Activated CD4-positive, alpha-beta T cell treated with anti-CD3 and anti-CD28 coated beads, Interleukin-2, amount 10 ng/mL, durations not matched to agents 7 days and 5 days (primary cell): ENCODE measurements at places on chromosomes 4 and X. TPM values are rescaled to one million over a fixed set of nuclear protein-coding genes. Genes with fewer than 3 reads are reported as not detected.

The RAB41 gene
- total RNA-seq, result not detected

The CFAP99 gene
- not detected for total RNA-seq

The UNC5C gene
- not detected for total RNA-seq

The GC gene
- not detected for total RNA-seq

The ITM2A gene
- total RNA-seq, result 185 TPM

The CXorf49B gene
- not detected for total RNA-seq

The DOCK11 gene
- total RNA-seq, result 77.8 TPM

The ATOH1 gene
- total RNA-seq, result not detected

The FATE1 gene
- not detected for total RNA-seq

The KLF3 gene
- total RNA-seq, result 33.5 TPM

The GPR119 gene
- not detected for total RNA-seq

The GAGE1 gene
- total RNA-seq, result not detected

GRCh38 chrX:55452833-55453124, 852 bp downstream of the MAGEH1 start:
- H3K4me3 ChIP-seq, result peak overlapping the region; percentile 94
- peaks cover 23% of the 10 kb centered on the region for H3K4me1 ChIP-seq
- DNase-seq, result no peak
- H3K36me3 ChIP-seq, result no peaks in the 10 kb centered on the region
- H3K27ac ChIP-seq, result peak overlapping the region; percentile 96
- H3K27me3 ChIP-seq, result no peaks in the 10 kb centered on the region

DNA sequence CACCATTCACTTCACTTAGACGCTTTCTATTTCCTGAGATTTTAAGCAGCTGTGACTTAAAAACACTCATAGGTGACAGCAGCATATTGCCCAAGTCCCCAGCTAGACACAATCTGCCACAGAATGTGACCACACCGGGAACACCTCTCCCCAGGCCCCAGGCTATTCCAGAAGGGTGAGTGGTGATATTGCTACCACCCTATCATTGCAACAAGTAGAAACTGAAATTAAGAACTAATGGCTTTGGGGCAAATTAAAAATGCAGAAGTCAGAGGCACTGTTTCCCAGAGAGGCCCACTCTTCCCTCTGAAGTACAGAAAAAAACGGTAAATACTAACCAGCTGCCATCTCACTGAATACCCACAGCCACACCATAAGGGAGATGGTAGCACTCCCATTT, 35.0 kb downstream of the QDPR start:
- H3K27me3 ChIP-seq, result no peaks in the 10 kb centered on the region
- no peak for DNase-seq
- H3K36me3 ChIP-seq, result no peaks in the 10 kb centered on the region
- H3K4me1 ChIP-seq, result peaks cover 2% of the 10 kb centered on the region

- H3K27me3 ChIP-seq, result no peaks in the 10 kb centered on the region
- DNase-seq, result no peak
- no peak overlapping the region for H3K4me3 ChIP-seq
Measured at GRCh38 chr4:95106408-95106928, 348.7 kb downstream of the BMPR1B start.

GRCh38 chrX:153989973-153990655, 17.6 kb downstream of the TMEM187 start:
- peaks cover 30% of the 10 kb centered on the region for H3K4me1 ChIP-seq
- no peak overlapping the region for H3K4me3 ChIP-seq
- DNase-seq, result peak; percentile 34
- peak overlapping the region; percentile 82 for H3K27ac ChIP-seq

GRCh38 chrX:19867411-19867732, 20.0 kb downstream of the SH3KBP1 start:
- peaks cover 77% of the 10 kb centered on the region for H3K4me1 ChIP-seq
- H3K27me3 ChIP-seq, result no peaks in the 10 kb centered on the region

DNA sequence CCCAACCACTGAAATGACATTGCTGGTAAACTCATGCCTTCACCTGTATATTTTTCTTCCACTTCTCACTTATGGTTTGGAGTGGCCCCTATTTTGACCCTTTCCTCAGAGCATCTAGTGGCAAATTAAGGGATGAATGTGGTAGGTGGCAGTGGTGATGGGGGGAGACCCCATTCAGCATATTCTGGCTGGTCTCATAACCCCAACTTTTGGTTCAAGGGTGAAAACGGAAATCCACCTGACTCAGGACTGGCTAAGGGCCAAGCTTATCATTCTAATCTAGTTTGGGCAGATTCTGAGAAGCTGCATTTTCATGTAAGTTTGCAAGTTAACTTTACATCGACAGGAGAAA, 47.0 kb upstream of the NSUN7 start:
- H3K36me3 ChIP-seq, result no peaks in the 10 kb centered on the region
- DNase-seq, result no peak
- peak overlapping the region; percentile 60 for H3K27ac ChIP-seq
- H3K27me3 ChIP-seq, result peaks cover 1% of the 10 kb centered on the region
- peaks cover 26% of the 10 kb centered on the region for H3K4me1 ChIP-seq

DNA sequence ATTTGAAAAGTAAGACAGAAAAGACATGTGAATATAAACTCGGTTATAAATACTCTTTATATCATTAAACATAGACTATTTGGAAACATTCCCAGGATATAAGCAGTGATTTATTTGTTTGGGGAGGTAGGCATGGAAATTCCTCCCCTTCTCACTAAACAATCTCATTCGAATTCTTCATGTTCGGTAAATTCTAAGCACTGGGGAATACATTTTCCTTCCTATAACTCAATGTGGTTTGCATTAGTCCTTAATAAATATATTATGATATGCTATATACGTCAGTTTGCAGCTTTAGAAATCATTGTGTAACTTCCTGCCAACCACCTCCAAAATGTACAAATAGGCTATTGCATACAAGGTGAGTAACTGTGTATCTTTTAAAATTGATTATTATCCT, 99.6 kb downstream of the UGT8 start:
- no peak overlapping the region for H3K4me3 ChIP-seq
- no peak for DNase-seq
- no peaks in the 10 kb centered on the region for H3K36me3 ChIP-seq

- no peaks in the 10 kb centered on the region for H3K27me3 ChIP-seq
- DNase-seq, result peak; percentile 86
- H3K4me3 ChIP-seq, result peak overlapping the region; percentile 73
- peaks cover 86% of the 10 kb centered on the region for H3K4me1 ChIP-seq
- peaks cover 32% of the 10 kb centered on the region for H3K36me3 ChIP-seq
- H3K27ac ChIP-seq, result peak overlapping the region; percentile 94
Measured at GRCh38 chr4:83217721-83218522, 66.7 kb downstream of the COQ2 start.

DNA sequence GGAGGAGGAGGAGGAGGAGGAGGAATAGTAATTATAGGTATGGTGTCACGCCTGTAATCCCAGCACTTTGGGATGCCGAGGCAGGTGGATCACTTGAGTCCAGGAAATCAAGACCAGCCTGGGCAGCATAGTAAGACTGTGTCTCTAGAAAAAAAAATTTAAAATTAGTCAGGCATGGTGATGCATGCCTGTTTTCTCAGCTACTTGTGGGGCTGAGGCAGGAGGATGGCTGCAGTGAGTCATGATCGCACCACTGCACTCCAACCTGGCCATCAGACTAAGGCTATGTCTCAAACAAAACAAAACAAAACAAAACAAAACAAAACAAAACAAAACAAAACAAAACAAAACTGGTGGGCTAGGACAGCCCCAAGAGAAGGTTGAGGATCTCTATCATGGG, 3.0 kb downstream of the STARD8 start:
- no peaks in the 10 kb centered on the region for H3K36me3 ChIP-seq
- no peaks in the 10 kb centered on the region for H3K27me3 ChIP-seq
- H3K4me1 ChIP-seq, result no peaks in the 10 kb centered on the region
- no peak overlapping the region for H3K27ac ChIP-seq
- H3K4me3 ChIP-seq, result no peak overlapping the region

GRCh38 chrX:103831803-103832544, at the start of gene RAB9B:
Gene RAB9B, minus strand, starts transcription at chrX:103832257. Its CDS starts 6,473 bp downstream, at chrX:103825784.
- H3K36me3 ChIP-seq, result no peaks in the 10 kb centered on the region
- H3K4me1 ChIP-seq, result peaks cover 3% of the 10 kb centered on the region
- DNase-seq, result peak; percentile 5

DNA sequence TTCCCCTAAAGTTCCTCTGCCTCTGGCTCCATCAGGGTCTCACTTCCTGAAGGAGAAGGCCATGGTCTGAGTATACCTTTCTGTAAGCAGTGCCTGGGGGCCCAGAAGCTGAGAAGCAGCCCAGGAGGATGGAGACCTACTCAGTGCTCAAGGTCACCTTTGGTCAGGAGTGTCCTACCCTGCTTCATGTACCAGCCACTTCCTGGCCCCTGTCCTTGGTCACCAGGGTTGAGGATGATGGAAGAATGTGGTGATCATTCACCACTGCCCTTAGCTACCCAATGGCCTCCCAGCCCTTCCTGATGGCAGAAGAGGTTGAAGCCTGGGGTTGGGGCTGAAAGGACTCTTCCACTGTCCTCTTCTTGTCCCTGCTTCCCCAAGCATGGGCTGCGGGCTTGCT, 9.0 kb upstream of the MFAP3L start:
- no peaks in the 10 kb centered on the region for H3K36me3 ChIP-seq
- no peaks in the 10 kb centered on the region for H3K4me1 ChIP-seq
- H3K27ac ChIP-seq, result no peak overlapping the region
- no peak for DNase-seq
- H3K4me3 ChIP-seq, result no peak overlapping the region

- no peak overlapping the region for H3K27ac ChIP-seq
- no peak for DNase-seq
- H3K4me3 ChIP-seq, result no peak overlapping the region
- H3K36me3 ChIP-seq, result no peaks in the 10 kb centered on the region
- H3K4me1 ChIP-seq, result no peaks in the 10 kb centered on the region
Measured at GRCh38 chrX:85109235-85109634, 105.6 kb downstream of the APOOL start.

DNA sequence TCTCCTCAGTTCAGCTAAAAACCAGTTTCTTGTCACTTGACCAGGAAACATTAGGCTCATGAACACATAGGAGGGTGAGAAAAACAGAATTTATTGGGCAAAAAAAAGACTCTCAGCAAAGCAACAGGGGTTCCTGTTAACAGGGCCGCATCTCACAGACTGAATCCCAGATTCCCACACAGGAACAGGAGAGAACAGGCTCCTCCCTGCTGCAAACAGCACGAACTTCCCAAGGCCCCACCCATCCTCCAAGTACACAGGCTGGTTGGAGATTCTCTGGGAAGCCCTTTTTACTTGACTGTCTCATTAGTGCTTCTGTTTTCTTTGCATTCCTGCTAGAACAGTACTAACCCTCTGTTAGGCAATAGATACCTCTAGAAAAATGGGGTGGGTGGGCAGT, 52.4 kb upstream of the IL21 start:
- no peak for DNase-seq
- H3K4me3 ChIP-seq, result no peak overlapping the region
- peaks cover 2% of the 10 kb centered on the region for H3K36me3 ChIP-seq
- peaks cover 7% of the 10 kb centered on the region for H3K27me3 ChIP-seq
- no peak overlapping the region for H3K27ac ChIP-seq

DNA sequence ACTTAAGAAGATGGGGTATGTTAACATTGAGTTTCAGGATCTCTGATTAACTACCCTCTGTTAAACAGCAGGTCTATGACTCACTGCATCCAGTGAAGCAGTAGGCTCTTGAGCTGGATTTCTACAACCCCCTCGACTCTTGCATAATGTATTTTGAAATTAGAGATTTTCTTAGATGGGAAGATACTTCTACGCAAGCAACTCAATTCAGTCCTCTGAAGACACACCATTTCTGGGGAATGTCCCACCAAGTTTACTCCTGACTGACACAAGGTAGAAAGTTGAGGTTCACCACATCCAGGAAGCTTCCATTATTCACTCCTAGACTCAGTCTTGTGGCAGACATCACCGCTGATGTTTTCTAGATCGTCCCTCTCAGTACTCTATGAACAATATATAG, 12.9 kb downstream of the PALLD start:
- peaks cover 38% of the 10 kb centered on the region for H3K4me1 ChIP-seq
- no peak overlapping the region for H3K4me3 ChIP-seq
- H3K27me3 ChIP-seq, result no peaks in the 10 kb centered on the region
- H3K36me3 ChIP-seq, result no peaks in the 10 kb centered on the region

DNA sequence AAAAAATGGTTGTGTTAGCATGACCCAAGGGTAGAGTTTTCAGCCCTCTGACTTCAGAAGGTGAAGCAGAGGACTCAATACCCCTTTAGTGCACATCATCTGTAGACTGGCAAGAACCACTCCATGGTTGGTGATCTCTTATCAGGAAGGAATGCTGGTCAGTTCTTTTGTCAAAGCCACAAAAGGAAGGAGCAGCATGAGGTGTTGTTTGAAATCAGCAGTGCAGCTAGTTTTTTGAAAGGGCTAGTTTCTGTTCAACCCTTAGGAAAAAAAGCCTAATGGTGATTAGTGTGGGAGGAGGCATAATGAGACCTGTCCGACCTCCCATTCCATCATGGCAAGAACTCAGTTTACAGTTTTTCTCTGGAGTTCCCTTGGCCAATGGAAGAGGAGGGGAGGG, 362.0 kb upstream of the CT83 start:
- DNase-seq, result no peak
- no peaks in the 10 kb centered on the region for H3K4me1 ChIP-seq
- no peak overlapping the region for H3K27ac ChIP-seq

- no peaks in the 10 kb centered on the region for H3K36me3 ChIP-seq
- no peak overlapping the region for H3K27ac ChIP-seq
Measured at GRCh38 chr4:141455651-141456050, 180.7 kb upstream of the IL15 start.

- peaks cover 18% of the 10 kb centered on the region for H3K27me3 ChIP-seq
- H3K36me3 ChIP-seq, result peaks cover 13% of the 10 kb centered on the region
- H3K4me1 ChIP-seq, result peaks cover 29% of the 10 kb centered on the region
- peak within 1 kb of the TSS; percentile 91 for H3K4me3 ChIP-seq
Measured at GRCh38 chrX:54807524-54808108, at the start of gene MAGED2. Gene MAGED2, plus strand, starts transcription at chrX:54807745. Its CDS starts 1,587 bp downstream, at chrX:54809332.

DNA sequence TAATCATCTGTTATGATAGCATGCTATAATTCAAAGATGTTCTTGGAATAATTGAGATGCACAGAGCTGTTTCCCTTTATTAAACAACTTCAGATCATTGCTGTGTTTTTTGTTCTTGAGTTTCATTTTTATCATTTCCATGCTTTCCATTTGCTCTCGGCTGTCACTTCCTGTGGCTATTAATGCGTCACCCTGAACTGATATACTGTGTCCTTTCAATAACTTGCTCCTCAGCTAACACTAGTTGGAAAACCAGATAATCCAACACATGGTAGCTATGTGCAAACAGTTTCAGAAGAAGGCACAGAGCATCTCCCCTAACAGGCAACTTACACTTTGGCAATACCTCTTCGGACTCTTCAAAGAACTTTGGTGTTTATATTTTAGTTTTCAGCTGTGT, 376.0 kb downstream of the GBA3 start:
- no peak for DNase-seq
- H3K4me1 ChIP-seq, result no peaks in the 10 kb centered on the region
- no peak overlapping the region for H3K27ac ChIP-seq

GRCh38 chr4:161704040-161704439, 459.8 kb downstream of the FSTL5 start:
- no peak overlapping the region for H3K27ac ChIP-seq
- H3K27me3 ChIP-seq, result no peaks in the 10 kb centered on the region
- H3K4me1 ChIP-seq, result no peaks in the 10 kb centered on the region
- H3K4me3 ChIP-seq, result no peak overlapping the region
- no peak for DNase-seq

- no peak for DNase-seq
- H3K27me3 ChIP-seq, result no peaks in the 10 kb centered on the region
- no peak overlapping the region for H3K4me3 ChIP-seq
Measured at GRCh38 chr4:21792736-21793135, 155.8 kb downstream of the KCNIP4 start.
